Smooth muscle cell of bladder (primary cell): ENCODE measurements at places on chromosomes 5 and 9. TPM values are rescaled to one million over a fixed set of nuclear protein-coding genes. Genes with fewer than 3 reads are reported as not detected.

MARVELD2 gene
- 0.09 and 0.14 TPM in 2 replicates for total RNA-seq

PCDHA8 gene
- total RNA-seq = under 0.01 and 0.09 TPM in 2 replicates

PCDHGA12 gene
- 9.1 and 11.7 TPM in 2 replicates for total RNA-seq

IDNK gene
- 4.9 and 7.7 TPM in 2 replicates for total RNA-seq

PSAT1 gene
- 42.9 and 102 TPM in 2 replicates for total RNA-seq

PCDHA11 gene
- under 0.01 and 0.65 TPM in 2 replicates for total RNA-seq

DIRAS2 gene
- total RNA-seq = 6.7 and 10.1 TPM in 2 replicates

YIPF5 gene
- 106 and 130 TPM in 2 replicates for total RNA-seq

PCDHB11 gene
- 0.18 and 0.28 TPM in 2 replicates for total RNA-seq

TNFSF15 gene
- 0.28 and 0.55 TPM in 2 replicates for total RNA-seq

SPATA31C1 gene
- total RNA-seq = not detected in 2 replicates
